ENCODE measurements at places on chromosomes 11 and 22.

DNA sequence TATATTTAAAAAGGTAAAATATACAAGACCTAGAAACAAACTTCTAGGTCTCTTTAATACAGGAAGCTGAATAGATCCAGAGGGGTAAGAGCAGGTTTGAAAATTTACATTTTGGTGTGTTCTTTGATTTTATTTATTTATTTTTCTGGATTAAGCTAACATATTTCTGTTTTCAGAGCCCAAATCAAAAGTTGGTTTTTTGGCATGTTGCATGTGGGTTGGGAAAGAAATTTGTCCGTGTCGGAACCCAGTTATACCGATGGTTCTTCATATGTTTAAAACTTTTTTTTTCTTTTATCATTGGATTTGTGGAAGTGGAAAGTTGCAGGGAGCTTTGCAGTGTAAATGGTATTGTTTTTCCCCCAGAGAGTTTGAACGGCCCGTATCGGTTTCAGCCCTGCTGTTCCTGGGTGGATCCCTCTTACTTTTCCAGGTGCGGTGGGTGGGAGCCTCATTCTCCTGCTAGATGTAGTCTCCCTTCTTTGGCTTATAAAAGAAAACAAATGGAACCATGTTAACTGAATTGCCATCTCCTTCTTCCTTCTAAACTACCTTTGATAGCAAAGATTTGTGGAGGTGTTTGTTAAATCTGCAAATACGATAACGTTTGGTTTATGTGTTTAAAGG is 746 bp downstream of the CTNND1 start:
- no peak for DNase-seq

- DNase-seq, result peak; percentile 13
Measured at GRCh38 chr11:61392981-61393595, 701 bp downstream of the TMEM216 start.

DNA sequence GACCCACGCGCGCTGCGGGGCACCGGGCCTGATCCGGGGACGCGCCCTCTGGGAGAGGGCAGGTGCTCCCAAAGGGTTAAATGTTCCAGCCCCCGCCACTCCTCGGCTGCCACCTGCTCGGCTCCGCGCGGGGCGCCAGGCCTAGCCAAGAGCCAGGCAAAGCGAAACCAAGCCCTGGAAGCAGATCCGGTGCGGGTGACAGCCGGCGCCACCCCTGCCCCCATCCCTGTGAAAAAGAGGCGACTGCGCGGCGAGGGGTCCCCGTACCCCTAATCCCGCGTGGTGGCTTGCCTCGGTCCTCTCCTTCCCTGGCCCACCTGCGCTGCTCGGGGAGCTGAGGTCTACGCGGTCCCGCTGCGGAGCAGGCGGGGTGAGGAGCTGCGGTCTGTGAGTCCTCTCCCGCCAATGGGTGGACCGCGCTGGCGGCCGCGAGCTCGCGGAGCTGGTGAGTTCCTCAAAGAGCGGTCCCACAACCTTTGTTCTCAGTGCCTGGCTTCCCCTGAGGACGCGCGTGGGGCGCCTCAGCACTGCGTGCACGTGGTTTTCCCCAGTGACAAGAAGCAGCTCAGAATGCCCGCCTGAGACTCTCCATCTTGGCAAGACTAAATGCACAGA is at the start of gene ME3:
TSS of gene ME3 (minus strand) at position 610 of the 615 bp plus-strand sequence.
- DNase-seq, result peak; percentile 41

- peak; percentile 54 for DNase-seq
Measured at GRCh38 chr11:132430429-132431062, 1060.1 kb downstream of the NTM start.

DNA sequence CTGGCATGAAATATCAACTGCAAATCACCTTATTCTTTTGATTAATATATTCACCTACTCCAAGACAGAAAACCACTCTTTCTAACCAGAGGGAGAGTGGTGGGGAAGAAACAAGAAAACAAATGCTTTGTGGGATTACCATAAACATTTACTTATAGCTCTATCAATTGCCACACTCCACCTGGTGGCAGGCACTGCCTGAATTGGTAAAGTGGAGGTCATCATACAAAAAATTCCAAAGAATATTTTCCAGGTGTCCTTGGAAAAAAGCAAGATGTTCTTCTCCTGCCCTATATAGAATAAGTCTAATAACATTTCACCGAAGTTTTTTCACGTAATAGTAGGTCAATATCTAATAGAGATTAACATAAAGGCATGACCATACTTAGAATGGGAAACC is 45.3 kb downstream of the PHF21A start:
- DNase-seq, result no peak

- peak; percentile 100 for DNase-seq
Measured at GRCh38 chr11:9787981-9788521, 124.2 kb downstream of the SWAP70 start.

All from AG10803 (cell line).